Activated CD4-positive, alpha-beta T cell treated with anti-CD3 and anti-CD28 coated beads, Interleukin-2, amount 10 ng/mL, durations not matched to agents 7 days and 5 days (primary cell): ENCODE measurements at places on chromosomes 11 and 22. TPM values are rescaled to one million over a fixed set of nuclear protein-coding genes. Genes with fewer than 3 reads are reported as not detected.

DNA sequence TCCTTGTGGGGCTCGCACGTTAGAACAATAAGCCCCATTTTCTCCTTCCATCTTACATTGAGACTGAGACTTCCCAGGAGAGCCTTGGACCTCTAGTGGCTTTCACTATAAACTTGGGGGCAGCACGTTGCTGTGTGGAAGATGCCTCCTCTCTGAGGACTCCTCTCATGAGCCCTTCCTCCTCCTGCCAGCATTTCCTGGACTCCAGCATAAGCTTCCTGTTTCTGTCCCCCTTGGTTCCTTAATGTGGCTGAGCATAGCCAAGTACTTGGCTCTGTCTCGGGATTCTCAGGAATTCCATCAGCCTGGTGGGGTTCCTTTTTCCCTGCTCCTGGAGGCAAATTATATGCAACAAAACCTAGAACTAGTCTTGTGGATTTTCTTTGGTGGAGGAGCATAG is 38.8 kb upstream of the UBASH3B start:
- H3K4me1 ChIP-seq, result no peaks in the 10 kb centered on the region
- no peak overlapping the region for H3K27ac ChIP-seq
- no peak overlapping the region for H3K4me3 ChIP-seq
- no peak for DNase-seq
- H3K36me3 ChIP-seq, result no peaks in the 10 kb centered on the region

Gene RAB36
- 0.27 TPM for total RNA-seq

- no peaks in the 10 kb centered on the region for H3K36me3 ChIP-seq
- H3K4me1 ChIP-seq, result no peaks in the 10 kb centered on the region
- H3K4me3 ChIP-seq, result no peak overlapping the region
Observed at GRCh38 chr11:101474666-101475065, 109.1 kb downstream of the TRPC6 start.

DNA sequence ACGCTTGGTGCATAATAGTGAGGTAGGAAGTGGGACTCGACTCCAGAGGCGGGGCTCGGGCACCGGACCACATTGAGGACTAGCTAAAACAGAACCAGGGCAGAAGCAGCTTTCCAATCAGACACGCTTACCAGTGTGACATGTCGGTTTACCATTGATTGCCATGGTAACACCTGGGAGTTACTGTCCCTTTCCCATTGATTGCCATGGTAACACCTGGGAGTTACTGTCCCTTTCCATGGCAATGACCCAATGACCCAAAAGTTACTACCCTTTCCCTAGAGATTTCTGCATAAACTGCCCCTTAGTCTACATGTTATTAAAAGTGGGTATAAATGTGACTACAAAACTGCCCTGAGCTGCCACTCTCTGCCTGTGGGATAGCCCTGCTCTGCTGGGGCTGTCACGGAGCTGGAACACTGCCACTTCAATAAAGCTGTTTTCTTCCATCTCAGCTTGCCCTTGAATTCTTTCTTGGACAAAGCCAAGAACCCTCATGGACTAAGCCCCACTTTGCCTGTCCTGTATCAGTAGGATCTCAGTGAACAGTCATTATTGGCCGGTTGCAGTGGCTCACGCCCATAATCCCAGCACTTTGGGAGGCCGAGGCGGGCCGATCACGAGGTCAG is 77.4 kb upstream of the CRYBB3 start:
- no peak for DNase-seq
- H3K36me3 ChIP-seq, result peaks cover 23% of the 10 kb centered on the region
- no peaks in the 10 kb centered on the region for H3K27me3 ChIP-seq
- H3K27ac ChIP-seq, result no peak overlapping the region

DNA sequence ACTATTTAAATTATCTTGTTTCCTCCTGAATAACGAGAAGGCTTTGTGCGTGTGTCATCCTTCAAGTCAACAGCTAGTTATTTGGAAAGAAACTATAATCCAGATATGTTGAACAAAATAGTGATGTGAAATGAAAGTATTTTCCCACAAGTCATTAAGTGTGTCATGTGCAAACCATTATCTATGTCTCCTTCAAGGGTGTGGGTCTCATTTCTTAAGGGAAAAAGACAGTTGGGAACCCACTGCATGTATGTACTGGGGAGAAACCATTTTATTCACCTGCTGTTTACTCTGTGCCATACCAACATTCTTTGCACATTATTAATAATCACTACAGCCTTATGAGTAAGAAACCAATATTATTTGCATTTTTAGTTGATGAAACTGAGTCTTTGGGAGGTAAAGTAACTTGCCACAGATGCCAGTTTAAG is 145.3 kb upstream of the CTSC start:
- DNase-seq, result no peak
- no peak overlapping the region for H3K27ac ChIP-seq

Gene ZC3H7B
- total RNA-seq, result 48.9 TPM

DNA sequence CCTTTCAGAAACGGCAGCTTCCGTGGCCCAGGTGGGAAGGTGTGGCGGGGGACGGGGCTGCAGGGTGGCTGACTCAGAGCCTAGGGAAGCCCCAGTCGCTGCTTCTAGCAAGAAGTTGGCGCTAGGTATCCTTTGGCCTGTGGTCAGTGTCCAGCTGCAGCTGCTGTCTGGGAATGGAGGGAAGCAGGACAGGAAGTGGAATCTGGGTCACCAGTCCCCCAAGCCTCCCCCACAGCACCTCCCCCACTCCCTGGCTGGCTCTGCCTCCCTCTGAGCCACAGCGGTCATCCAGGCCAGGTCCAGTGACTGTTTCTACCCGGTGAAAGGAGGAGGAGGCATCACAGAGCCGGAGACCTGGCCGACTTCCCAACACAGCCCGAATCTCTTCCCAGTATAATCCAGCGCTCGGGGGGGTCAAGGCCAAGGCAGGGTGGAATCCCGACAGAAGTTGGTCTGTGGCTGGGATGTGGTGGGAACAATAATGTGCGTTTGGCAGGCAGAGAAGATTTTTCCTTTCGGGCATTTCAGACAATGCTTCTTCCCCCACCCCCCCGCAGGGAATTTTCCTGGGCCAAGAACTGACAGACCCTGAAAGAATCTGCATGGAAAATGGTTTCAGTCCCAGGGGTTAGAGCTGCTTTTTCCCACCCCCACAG is 45.1 kb downstream of the C11orf96 start:
- H3K4me1 ChIP-seq, result no peaks in the 10 kb centered on the region
- DNase-seq, result no peak
- H3K27ac ChIP-seq, result no peak overlapping the region
- no peak overlapping the region for H3K4me3 ChIP-seq

- no peak for DNase-seq
- no peaks in the 10 kb centered on the region for H3K27me3 ChIP-seq
- peaks cover 12% of the 10 kb centered on the region for H3K36me3 ChIP-seq
- peaks cover 76% of the 10 kb centered on the region for H3K4me1 ChIP-seq
Observed at GRCh38 chr22:37632174-37633088, 7.0 kb upstream of the SH3BP1 start.

DNA sequence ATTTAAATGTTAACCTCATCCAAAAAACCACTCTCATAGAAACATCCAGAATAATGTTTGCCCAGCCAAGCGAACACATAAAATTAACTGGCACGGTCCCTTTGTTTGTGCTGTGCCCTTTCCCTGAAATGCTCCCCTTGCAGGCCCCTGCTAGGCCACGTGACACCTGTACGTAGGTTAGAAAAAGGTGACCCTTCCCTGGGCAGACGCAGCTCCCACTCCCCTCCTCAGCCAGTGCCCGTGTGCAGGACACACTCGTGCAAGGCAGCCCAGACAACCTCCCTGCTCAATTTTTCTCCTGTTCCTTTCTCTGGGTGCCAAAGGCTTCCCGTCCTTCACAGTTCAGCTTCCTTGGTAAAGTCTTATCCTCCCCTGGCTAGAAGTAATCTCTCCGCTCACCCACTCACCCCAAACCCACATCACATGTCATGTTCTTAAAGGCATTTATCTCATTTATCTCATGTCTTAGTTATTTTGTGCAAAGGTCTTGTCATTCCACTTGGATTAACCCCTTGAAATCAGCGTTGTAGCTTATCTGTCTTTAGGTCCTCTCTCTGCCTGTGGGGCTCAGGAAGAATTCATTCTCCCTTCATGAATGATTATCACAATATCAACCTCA is 20.7 kb downstream of the FAM83F start:
- peaks cover 14% of the 10 kb centered on the region for H3K27me3 ChIP-seq
- peaks cover 8% of the 10 kb centered on the region for H3K4me1 ChIP-seq
- no peak for DNase-seq
- no peaks in the 10 kb centered on the region for H3K36me3 ChIP-seq
- no peak overlapping the region for H3K4me3 ChIP-seq

DNA sequence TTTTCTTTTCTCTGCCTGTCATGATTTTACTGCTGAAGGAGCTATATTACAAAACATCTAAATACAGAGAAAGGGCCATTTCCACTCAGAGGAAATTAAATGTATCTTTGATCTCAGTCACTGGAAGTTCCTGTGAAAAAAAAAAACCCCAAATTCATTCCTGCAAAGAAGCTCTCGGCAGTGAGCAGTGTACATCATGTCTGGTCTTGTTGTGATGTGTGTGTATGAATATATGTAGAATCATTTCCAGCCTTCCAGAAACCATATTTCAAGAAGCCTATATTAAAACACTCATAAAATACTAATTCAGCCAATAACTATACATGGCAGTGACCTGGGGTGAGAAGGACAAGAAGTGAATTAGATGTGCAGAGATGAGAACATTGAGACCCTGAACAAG is 393.2 kb upstream of the TENM4 start:
- no peaks in the 10 kb centered on the region for H3K27me3 ChIP-seq
- no peaks in the 10 kb centered on the region for H3K4me1 ChIP-seq
- H3K4me3 ChIP-seq, result no peak overlapping the region
- no peak overlapping the region for H3K27ac ChIP-seq

Gene FXYD6
- not detected for total RNA-seq

Gene OR52I1
- not detected for total RNA-seq

GRCh38 chr11:30270671-30271070 is 39.9 kb downstream of the FSHB start:
- DNase-seq, result no peak
- peaks cover 19% of the 10 kb centered on the region for H3K27me3 ChIP-seq
- no peak overlapping the region for H3K27ac ChIP-seq
- H3K4me1 ChIP-seq, result no peaks in the 10 kb centered on the region

Gene SLN
- total RNA-seq, result not detected
